ENCODE measurements at places on chromosomes 1 and 21. TPM values are rescaled to one million over a fixed set of nuclear protein-coding genes. Genes with fewer than 3 reads are reported as not detected.

DNA sequence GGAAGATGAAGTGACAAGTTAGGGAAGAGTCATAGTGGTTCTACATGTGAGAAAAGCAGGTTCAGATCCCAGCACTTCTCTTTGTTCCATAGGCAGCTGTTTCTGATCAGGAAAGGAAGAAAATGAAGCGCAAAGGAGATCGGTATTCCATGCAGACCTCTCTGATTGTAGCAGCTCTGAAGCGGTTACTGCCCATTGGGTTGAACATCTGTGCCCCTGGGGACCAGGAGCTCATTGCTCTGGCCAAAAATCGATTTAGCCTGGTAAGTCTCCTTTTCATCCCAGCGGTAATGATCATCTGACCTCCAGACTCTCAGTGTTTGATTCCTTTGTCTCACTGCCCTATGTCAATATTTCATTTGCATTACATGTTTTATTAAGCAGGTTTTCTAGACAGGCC, 173.6 kb downstream of the ZP4 start:
- no peak for DNase-seq

GRCh38 chr1:247459507-247459906, 1.6 kb upstream of the OR2B11 start:
- DNase-seq: no peak

DNA sequence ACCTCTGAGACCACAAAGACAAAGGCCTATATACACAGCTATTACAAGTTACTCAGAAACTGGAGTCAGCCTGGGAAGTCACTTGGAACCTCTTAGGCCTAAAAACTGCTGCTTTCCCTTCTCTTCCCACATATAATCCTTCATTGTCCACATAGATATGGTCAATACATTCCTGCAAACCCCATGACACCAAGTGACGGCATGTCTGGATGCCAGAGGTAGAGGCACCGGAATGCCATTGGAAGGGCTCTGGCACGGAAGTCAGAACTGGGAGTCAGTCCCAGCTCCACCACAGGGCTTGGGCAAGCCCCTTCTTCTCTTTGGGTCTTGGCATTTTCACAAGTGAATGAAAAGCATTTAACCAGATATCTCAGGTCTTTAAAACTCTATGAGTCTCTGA, 204.7 kb downstream of the MATN1 start:
- no peak for DNase-seq

- DNase-seq: no peak
Measured at GRCh38 chr1:61967750-61968149, 225.5 kb downstream of the PATJ start.

DNA sequence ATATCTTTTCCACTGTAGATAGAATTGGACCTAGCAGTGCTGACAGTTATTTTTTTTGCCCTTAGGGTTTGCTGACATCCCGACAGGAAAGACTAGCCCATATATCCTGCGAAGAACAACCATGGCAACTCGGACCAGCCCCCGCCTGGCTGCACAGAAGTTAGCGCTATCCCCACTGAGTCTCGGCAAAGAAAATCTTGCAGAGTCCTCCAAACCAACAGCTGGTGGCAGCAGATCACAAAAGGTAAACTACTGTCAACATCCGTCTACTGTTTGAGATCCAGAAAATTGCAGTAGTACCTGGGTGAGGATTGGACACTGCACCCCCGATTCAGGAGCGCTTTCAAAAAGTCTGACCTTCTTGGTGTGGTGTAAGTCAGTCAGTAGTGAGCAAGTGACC, 55.8 kb downstream of the CENPF start:
- peak; percentile 2 for DNase-seq

DNA sequence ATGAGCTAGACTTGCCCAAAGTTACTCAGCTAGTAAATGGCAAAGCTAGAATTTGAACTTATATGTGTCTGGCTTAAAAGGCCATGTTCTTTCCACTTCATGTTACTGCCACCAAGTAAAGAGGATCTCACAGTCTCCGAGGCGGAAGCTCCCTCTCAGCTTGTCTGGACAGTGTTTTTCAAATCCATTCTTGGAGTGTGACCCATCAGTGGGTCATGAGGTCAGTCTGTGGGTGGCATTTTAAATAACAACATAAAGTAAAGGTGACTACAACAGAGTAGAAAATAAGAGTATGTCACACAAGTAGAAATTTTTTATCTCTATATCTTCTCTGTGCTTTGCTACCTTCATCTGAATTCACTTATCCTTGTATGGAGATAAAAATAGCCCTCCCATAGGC, 3.2 kb upstream of the HMGB4 start:
- DNase-seq: no peak

DNA sequence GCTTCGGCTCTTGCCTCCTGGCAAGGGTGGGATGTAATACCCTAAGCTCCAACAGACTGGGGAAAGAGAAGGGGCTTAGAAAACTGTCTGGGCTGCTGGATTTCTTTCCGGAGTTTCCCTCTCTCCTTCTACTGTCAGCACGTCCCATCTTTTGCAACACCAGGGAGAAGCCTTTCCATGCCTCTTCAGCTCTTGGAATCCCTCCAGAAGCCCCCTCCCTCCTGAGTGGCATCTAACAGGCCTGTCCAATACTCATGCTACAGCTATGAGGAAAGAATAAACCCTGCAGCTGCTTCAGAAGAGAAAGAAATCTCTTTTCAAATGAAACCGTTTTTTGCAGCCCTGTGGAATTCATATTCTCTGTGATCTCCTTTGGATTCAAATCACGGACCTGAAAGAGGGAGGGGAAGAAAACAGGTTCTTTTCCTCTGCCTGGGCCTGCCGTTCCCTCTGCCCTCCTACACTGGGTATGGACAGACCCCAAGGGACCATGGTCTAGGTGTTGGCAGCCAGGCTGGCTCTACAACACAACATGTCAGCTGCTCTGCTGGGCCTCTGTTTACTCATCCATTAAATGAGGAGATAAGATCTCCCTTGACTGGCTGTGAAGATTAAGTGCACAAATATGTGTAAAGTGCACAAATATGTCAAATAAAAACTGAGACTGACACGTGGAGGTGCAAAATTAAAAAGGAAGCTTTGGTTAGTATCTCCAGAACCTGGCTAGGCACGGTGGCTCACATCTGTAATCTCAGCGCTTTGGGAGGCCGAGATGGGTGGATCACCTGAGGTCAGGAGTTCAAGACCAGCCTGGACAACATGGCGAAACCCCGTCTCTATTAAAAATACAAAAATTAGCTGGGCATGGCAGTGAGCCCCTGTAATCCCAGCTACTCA, 6.0 kb upstream of the CAPN2 start:
- no peak for DNase-seq

GRCh38 chr1:25245393-25245792, 1.9 kb downstream of the RSRP1 start:
- no peak for DNase-seq

- peak; percentile 94 for DNase-seq
Measured at GRCh38 chr1:203273206-203273868, 32.0 kb upstream of the BTG2 start.

Gene NENF
- total RNA-seq: 30.6 TPM

Gene OR10X1
- total RNA-seq: not detected

Gene PTPRU
- 14.3 TPM for total RNA-seq

Gene PAPPA2
- total RNA-seq: 1.0 TPM
